Naive thymus-derived CD8-positive, alpha-beta T cell (primary cell): ENCODE measurements at places on chromosomes 1 and 21. TPM values are rescaled to one million over a fixed set of nuclear protein-coding genes. Genes with fewer than 3 reads are reported as not detected.

UCHL5 gene
- total RNA-seq, result 42.1 TPM

- DNase-seq, result no peak
- H3K27ac ChIP-seq, result no peak overlapping the region
- H3K4me1 ChIP-seq, result peaks cover 17% of the 10 kb centered on the region
- no peak overlapping the region for H3K4me3 ChIP-seq
- no peaks in the 10 kb centered on the region for H3K27me3 ChIP-seq
- no peaks in the 10 kb centered on the region for H3K36me3 ChIP-seq
Observed at GRCh38 chr1:23537296-23537973, 6.4 kb upstream of the E2F2 start.

- peaks cover 12% of the 10 kb centered on the region for H3K27me3 ChIP-seq
- no peaks in the 10 kb centered on the region for H3K4me1 ChIP-seq
- no peak overlapping the region for H3K4me3 ChIP-seq
- DNase-seq, result no peak
Observed at GRCh38 chr1:67947114-67947513, 103.3 kb downstream of the DIRAS3 start.

- H3K4me1 ChIP-seq, result peaks cover 17% of the 10 kb centered on the region
- DNase-seq, result no peak
- no peak overlapping the region for H3K27ac ChIP-seq
- no peaks in the 10 kb centered on the region for H3K27me3 ChIP-seq
- peaks cover 3% of the 10 kb centered on the region for H3K36me3 ChIP-seq
- peak overlapping the region; percentile 62 for H3K4me3 ChIP-seq
Observed at GRCh38 chr21:45982092-45982757, 655 bp downstream of the COL6A1 start.

DNA sequence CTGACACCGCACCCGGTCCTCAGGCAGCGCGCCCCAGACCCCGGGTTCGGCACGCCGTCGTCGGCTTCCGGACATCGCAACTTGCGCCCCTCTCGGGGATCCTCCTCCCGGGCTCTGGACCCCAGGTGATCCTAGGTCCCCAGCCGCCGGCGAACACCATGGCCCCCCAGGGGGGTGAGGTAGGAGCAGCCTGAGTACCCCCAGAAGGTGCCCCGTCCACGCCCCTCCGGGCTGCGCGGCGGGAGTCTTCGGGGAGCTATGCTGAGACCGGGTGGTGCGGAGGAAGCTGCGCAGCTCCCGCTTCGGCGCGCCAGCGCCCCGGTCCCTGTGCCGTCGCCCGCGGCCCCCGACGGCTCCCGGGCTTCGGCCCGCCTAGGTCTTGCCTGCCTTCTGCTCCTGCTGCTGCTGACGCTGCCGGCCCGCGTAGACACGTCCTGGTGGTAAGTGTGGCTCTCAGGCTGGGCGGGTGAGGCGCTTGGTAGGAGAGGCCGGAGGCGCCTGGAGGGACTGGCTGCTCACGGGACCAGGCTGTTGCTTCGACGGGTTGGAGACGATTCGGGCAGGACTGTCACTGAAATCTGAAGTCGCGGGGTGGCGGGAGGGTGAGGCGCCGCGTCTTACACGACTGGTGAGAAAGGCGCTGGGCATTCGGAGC, 367 bp downstream of the WNT2B start:
- H3K36me3 ChIP-seq, result no peaks in the 10 kb centered on the region
- DNase-seq, result peak; percentile 39
- H3K4me3 ChIP-seq, result peak overlapping the region; percentile 66
- peaks cover 23% of the 10 kb centered on the region for H3K27me3 ChIP-seq
- H3K4me1 ChIP-seq, result peaks cover 16% of the 10 kb centered on the region

DNA sequence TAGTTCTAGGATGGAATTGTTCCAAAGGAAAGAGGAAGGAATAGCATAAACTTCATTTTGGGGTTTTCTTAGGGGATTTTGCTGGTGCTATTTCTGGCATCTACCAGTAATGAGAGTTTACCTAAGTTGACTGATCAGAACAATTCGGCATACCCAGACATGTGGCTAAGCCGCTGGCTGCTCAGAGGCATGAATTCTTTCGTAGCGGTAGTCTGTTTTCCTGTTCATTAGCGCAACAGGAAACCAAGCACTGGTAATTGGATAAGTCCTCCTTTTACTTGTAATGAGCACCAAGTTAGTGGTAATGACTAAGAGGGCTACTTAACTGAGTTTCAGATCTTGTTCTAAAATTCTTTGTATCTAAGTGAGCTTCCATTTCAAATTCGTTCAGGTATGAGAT, 38.6 kb downstream of the C21orf91 start:
- H3K4me1 ChIP-seq, result peaks cover 76% of the 10 kb centered on the region
- no peaks in the 10 kb centered on the region for H3K36me3 ChIP-seq
- H3K4me3 ChIP-seq, result peak overlapping the region; percentile 63
- peak; percentile 45 for DNase-seq

PLXNA2 gene
- total RNA-seq, result 6.7 TPM

KRTAP7-1 gene
- total RNA-seq, result not detected

DNA sequence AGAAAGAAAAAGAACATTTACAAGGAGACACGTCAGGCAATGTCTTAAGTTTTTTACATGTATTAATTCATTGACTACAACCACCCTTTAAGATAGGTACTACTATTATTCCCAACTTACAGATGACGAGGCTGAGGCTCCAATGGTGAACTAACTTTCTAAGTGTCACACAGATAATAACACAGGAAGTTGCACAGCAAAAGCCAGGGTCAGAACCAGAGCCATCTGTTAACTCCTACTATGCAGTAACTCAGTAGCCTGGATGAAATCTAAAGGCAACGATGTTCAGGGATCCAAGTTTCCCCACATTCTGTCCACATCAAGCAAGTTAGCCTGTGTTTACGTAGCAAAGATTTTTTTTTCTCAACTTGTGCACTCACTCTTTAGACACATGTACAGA, 371.7 kb downstream of the PTPRC start:
- peaks cover 24% of the 10 kb centered on the region for H3K4me1 ChIP-seq
- DNase-seq, result peak; percentile 3
- H3K36me3 ChIP-seq, result peaks cover 5% of the 10 kb centered on the region
- H3K27ac ChIP-seq, result no peak overlapping the region
- no peaks in the 10 kb centered on the region for H3K27me3 ChIP-seq
- H3K4me3 ChIP-seq, result peak overlapping the region; percentile 49

DNA sequence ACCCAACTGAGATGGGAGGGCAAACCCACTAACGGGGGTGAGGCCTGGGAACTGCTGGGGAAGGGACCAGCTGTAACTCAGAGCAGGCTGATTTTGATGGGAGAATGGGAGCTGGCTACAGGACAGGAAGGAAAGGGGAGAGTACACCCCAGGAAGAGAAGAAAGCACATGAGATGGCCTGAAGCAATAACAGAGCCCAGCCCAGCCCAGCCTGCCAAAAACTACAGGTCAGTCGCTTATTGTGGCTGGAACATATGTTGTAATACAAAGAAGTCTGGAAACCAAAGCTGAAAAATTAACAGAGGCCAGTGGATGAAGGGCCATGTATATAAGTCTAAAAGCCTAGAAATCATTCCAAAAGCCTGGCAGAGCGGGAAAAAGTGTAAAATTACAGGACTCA, 1.6 kb downstream of the ITLN2 start:
- no peak for DNase-seq
- peaks cover 22% of the 10 kb centered on the region for H3K4me1 ChIP-seq
- no peak overlapping the region for H3K27ac ChIP-seq

GRCh38 chr1:115477071-115477470, 139.0 kb upstream of the NGF start:
- no peak overlapping the region for H3K27ac ChIP-seq
- H3K36me3 ChIP-seq, result no peaks in the 10 kb centered on the region
- H3K4me3 ChIP-seq, result no peak overlapping the region
- H3K4me1 ChIP-seq, result no peaks in the 10 kb centered on the region
- no peak for DNase-seq

GRCh38 chr1:26961826-26962225, 1.6 kb upstream of the KDF1 start:
- peaks cover 7% of the 10 kb centered on the region for H3K4me1 ChIP-seq
- H3K27ac ChIP-seq, result no peak overlapping the region
- no peaks in the 10 kb centered on the region for H3K36me3 ChIP-seq
- peaks cover 41% of the 10 kb centered on the region for H3K27me3 ChIP-seq
- H3K4me3 ChIP-seq, result peak overlapping the region; percentile 40

FNDC5 gene
- not detected for total RNA-seq

OPTC gene
- total RNA-seq, result not detected

JUN gene
- 40.0 TPM for total RNA-seq

- DNase-seq, result no peak
- peaks cover 13% of the 10 kb centered on the region for H3K36me3 ChIP-seq
- no peak overlapping the region for H3K27ac ChIP-seq
- no peak overlapping the region for H3K4me3 ChIP-seq
- H3K27me3 ChIP-seq, result no peaks in the 10 kb centered on the region
- peaks cover 16% of the 10 kb centered on the region for H3K4me1 ChIP-seq
Observed at GRCh38 chr1:87051965-87052364, 137.5 kb downstream of the HS2ST1 start.

DNA sequence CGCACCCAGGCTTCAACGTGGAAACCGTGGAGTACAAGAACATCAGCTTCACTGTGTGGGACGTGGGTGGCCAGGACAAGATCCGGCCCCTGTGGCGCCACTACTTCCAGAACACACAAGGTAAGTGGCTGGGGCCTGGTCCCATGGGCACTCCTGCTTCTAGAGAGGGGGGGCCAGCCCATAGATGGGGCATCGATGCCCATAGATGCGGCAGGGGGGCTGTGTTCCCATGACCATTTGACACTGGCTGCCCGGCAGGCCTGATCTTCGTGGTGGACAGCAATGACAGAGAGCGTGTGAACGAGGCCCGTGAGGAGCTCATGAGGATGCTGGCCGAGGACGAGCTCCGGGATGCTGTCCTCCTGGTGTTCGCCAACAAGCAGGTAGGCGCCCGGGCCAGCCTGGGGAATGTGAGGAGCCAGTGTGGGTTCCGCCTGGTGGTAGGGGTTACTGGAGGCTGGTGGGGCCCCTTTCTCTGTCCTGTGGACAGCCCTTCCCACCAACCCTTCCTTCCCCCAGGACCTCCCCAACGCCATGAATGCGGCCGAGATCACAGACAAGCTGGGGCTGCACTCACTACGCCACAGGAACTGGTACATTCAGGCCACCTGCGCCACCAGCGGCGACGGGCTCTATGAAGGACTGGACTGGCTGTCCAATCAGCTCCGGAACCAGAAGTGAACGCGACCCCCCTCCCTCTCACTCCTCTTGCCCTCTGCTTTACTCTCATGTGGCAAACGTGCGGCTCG, 5.6 kb downstream of the C1orf35 start:
- H3K4me1 ChIP-seq, result peaks cover 39% of the 10 kb centered on the region
- DNase-seq, result no peak
- peak overlapping the region; percentile 68 for H3K27ac ChIP-seq

SPOCD1 gene
- 0.36 TPM for total RNA-seq

SRM gene
- total RNA-seq, result 55.0 TPM

IL19 gene
- not detected for total RNA-seq

- peaks cover 10% of the 10 kb centered on the region for H3K27me3 ChIP-seq
- H3K4me1 ChIP-seq, result peaks cover 18% of the 10 kb centered on the region
- H3K27ac ChIP-seq, result peak overlapping the region; percentile 72
- no peaks in the 10 kb centered on the region for H3K36me3 ChIP-seq
- no peak for DNase-seq
Observed at GRCh38 chr1:165843304-165843703, 15.9 kb downstream of the UCK2 start.

DNA sequence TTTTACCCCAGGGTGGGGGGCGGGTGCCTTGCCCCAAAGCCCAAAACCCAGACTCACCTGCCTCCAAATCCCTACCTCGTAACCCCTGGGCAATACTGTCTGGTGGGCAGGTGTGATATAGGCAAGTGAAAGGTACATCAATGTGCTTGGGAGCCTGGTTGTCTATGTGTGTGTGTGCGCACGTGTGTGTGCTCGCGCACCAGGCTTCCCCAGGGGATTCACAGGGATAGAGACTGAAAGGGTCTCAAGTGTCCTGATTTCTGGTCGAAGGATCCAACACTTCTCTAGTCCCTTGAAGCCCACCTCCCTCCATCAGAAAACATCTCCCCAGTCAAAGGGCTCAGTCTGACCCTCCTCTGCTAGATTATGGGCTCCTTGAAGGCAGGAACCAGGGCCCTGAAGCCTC, 28.9 kb upstream of the EPB41 start:
- H3K4me1 ChIP-seq, result peaks cover 27% of the 10 kb centered on the region
- no peak for DNase-seq
- peak overlapping the region; percentile 93 for H3K27ac ChIP-seq
- H3K36me3 ChIP-seq, result no peaks in the 10 kb centered on the region
- no peaks in the 10 kb centered on the region for H3K27me3 ChIP-seq

DSTYK gene
- 17.5 TPM for total RNA-seq

DNA sequence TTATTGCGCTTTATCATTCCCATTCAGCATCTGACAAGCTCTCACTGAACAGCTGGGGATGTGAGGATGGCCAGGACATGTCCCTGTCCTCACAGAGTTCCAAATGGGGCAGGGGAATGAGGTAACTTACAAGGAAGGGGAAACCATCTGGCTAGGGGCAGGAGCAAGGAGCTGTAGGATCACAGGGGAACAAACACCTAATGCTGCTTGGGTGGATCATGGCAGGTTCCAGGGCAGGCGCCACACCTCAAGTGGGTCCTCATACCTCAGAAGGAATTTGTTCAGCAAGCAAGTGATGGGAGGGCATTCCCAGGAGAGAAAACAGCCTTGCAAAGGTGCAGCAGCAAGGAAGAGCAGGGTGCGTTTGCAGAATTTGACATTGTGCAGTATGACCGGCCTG, 35.1 kb upstream of the GRIK3 start:
- no peaks in the 10 kb centered on the region for H3K36me3 ChIP-seq
- no peak overlapping the region for H3K4me3 ChIP-seq
- no peaks in the 10 kb centered on the region for H3K4me1 ChIP-seq
- no peak for DNase-seq
- peaks cover 17% of the 10 kb centered on the region for H3K27me3 ChIP-seq

VSIG8 gene
- not detected for total RNA-seq

ST6GALNAC3 gene
- 3.2 TPM for total RNA-seq

CA6 gene
- total RNA-seq, result 11.3 TPM

VCAM1 gene
- not detected for total RNA-seq

PRELP gene
- total RNA-seq, result not detected

GRCh38 chr1:31642366-31642765, 2.3 kb downstream of the PEF1 start:
- no peak overlapping the region for H3K4me3 ChIP-seq
- H3K4me1 ChIP-seq, result peaks cover 28% of the 10 kb centered on the region
- DNase-seq, result no peak
- no peaks in the 10 kb centered on the region for H3K27me3 ChIP-seq
- H3K27ac ChIP-seq, result no peak overlapping the region
- H3K36me3 ChIP-seq, result no peaks in the 10 kb centered on the region

KCNJ9 gene
- total RNA-seq, result not detected

EDARADD gene
- total RNA-seq, result 0.68 TPM
